GM04503 (cell line): ENCODE measurements at places on chromosomes 5 and 9.

DNA sequence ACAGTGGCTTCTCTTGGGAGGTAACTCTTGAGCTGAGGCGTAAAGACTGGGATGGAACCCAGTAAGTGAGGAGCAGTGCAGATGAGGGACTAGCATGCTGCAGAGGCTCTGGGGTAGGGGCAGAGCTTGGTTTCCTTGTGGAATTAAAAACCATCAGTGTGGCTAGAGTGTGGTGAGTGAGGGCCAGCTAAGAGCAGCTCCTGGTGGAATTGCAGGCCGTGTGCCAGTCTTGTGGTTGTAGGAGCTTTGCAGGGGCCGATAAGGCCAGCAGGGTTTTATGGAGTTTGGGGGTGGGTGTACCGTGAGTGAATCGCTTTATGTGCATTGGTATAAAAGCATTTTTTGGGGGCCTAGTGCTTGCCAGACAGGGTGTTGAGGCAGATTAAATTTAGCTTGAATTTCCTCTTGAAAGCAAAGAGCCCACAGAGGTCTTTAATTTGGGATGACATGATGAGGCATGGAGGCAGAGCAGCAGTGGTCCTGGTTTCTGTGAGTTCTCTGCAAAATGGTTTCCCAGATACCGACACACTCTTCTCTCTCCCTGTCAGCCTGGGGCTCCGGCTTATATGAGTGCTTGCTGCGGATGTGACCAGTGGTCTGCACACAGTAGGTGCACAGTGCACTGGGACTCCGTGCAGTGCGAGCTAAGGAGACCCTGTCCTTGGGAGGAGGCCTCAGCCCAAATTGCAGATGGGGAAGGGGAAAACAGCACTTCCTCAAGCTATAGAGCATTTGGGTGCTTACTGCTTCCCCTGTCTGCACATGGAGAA is 176.4 kb upstream of the PITX1 start:
- DNase-seq = no peak

DNA sequence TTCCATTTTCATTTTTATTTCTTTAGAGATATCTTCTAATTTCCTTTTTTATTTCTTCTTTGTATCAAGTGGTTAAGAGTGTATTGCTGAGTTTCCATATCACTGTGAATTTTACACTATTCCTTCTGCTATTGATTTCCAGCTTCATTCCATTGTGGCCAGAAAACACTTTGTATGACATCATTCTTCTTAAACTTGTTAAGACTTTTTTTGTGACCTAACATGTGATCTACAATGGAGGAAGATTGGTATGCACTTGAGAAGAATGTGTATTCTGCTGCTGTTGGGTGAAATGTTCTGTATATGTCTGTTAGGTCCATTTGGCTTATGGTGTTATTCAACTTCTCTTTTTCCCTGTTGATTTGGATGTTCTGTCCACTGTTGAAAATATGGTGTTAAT is 274.2 kb upstream of the PUM3 start:
- no peak for DNase-seq

- DNase-seq = no peak
Measured at GRCh38 chr9:84785792-84786547, 116.4 kb downstream of the NTRK2 start.

- no peak for DNase-seq
Measured at GRCh38 chr9:36319806-36320205, 61.6 kb upstream of the GNE start.

DNA sequence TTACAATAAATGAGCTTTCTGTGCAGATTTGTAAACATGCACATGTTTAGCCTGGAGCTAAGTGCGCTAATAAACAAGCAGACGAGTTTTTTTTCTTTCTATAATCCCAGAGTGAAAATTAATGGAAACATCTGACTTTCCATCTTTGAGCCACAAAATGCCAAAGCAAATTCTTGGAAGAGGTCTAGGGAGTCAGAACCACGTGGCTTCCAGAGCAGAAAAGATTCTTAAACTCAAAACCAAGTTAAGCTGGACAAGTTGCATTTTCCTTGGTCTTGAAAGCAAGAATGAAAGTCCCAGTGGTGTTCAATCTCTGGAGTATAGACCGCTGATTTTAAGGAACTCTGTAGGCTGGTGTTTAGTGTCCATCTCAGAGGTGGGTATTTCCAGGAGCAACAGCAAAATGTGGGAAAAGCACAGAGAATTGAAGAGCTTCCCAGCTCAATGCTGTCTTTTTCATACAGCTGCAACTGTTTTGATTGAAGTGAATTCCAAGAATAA is 71.4 kb downstream of the MYO10 start:
- no peak for DNase-seq

- DNase-seq = peak; percentile 62
Measured at GRCh38 chr9:124735121-124735520, 36.0 kb downstream of the NR6A1 start.

GRCh38 chr9:121107029-121107428 is 32.3 kb downstream of the CNTRL start:
- no peak for DNase-seq

DNA sequence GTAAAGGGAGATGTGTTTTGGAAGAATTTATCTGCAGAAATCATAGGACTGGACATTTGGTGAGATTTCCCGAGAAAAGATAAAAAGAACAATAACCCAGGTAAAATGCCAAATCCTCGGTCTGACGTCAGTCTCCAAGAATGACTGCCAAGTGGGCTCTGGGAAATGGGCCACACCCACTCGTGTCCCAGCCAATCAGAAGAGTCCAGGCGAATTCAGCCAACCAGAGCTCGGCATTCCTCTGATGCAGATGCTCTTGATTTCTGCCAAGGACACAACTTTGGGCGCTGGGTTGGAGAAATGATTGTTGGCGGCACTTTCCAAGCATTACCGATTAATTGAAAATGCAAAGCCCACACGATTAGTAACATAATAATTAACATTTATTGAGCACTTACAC is 73.3 kb downstream of the FGF18 start:
- no peak for DNase-seq

DNA sequence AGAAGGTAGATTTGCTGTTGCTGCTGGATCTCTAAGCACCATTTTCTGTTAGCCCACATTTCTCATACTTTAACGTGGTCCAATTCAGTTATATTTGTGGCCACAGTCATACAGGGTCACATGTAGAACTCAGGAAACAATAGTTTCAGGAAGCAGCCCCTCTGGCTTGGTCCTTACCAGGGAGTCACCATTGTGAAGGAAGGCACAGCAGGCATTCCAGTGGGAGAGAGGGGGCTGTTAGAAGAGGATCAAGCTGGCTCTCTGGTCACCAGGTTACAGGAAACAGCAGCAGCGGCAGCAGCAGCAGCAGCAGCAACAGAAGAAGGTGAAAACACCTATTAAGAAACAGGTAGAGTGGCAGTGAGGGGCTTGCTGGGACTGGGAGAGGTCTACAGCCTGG is 14.5 kb downstream of the C9orf43 start:
- DNase-seq = no peak

DNA sequence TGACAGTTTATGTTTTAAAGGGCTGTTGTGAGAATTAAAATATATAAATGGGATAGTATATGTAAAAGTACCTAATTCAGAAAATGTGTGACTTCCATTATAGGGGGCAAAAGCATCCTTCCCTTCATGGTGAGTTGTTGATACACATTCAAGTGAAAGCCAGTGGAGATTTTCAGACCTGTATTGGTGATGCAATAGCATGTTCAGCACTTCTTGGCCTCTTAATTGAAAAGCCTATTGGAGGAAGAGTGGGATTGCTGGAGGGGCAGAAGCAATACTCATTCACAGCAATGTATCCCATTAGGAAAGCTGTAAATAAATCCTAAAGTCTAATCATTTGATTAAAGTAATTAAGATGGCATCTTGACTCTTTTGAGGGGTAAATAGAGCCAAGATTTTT is 17.4 kb downstream of the TRIM32 start:
- DNase-seq = no peak

- DNase-seq = no peak
Measured at GRCh38 chr5:124704594-124705284, 41.7 kb downstream of the ZNF608 start.

- DNase-seq = no peak
Measured at GRCh38 chr9:115116421-115117284, 1.3 kb downstream of the TNC start.

DNA sequence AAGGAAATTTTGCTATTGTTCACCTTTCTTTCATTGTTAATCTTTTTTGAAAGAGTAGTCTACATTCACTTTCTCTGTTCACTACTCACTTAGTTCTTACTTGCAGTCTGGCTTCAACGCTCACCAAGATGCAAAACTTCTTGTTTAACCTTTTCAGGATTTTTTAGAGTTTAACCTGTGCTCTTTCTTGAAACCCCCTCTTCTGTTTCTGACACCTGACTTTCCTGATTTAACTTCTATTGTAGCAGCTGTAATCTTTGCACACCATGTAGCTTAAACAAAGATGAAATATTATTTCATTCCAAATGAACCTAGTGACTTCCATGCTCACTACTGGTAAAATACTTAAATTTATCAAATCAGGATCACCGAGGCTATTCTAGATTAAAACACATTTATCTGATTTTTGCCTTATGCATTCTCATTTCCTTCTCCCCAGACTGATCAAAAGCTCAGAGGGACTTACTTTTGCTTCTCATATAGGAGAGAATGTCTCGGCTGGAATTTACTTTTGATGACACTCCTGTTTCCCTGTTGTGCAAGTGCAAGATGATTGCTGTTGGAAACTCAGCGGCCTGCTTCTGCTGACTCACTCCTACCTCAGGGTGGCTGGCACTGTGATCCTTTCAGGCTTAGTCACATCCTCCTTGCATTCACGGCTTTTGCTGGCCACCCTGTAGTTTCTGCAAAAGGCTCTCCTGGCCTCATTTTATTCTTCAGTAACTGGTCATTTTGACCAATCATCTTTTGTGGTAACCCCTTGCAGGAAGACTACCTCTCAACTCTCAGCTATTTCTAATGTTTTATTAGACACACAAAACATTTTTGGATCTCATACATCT is 109.3 kb upstream of the IFNE start:
- DNase-seq = peak; percentile 93

GRCh38 chr9:11039006-11039405 is 426.2 kb upstream of the PTPRD start:
- DNase-seq = no peak

DNA sequence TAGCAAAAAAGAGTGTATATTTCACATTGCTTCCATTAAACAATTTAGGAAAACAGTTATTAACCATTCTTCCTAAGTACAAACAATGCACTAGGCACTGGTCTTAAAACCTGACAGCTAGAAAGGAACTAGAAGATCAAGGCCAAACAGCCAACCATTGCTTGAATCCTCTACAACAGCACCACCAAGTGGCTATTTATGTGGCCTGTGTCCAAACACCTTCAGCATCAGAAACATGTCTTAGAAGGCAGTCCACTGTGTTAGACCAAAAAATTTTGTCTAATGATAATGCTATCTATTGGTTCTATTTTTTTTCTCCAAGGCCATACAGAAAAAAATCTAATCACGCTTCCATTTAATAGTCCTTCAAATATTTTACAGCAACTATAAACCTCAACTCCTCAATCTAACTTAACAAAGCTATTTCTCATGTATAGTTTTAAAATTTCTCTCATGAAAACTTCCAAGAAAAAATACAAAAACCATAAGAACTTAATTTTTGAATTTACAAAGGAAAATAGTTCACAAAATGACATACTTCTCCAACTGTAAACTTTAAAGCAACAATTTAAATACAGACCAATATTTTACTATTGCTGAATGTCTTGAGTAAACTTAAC is 36.1 kb downstream of the CAAP1 start:
- DNase-seq = no peak

GRCh38 chr9:16869131-16869881 is 1.2 kb downstream of the BNC2 start:
- DNase-seq = no peak

- no peak for DNase-seq
Measured at GRCh38 chr9:15007698-15008097, 97.5 kb upstream of the FREM1 start.

- DNase-seq = no peak
Measured at GRCh38 chr9:133945314-133945975, 46.7 kb downstream of the VAV2 start.

DNA sequence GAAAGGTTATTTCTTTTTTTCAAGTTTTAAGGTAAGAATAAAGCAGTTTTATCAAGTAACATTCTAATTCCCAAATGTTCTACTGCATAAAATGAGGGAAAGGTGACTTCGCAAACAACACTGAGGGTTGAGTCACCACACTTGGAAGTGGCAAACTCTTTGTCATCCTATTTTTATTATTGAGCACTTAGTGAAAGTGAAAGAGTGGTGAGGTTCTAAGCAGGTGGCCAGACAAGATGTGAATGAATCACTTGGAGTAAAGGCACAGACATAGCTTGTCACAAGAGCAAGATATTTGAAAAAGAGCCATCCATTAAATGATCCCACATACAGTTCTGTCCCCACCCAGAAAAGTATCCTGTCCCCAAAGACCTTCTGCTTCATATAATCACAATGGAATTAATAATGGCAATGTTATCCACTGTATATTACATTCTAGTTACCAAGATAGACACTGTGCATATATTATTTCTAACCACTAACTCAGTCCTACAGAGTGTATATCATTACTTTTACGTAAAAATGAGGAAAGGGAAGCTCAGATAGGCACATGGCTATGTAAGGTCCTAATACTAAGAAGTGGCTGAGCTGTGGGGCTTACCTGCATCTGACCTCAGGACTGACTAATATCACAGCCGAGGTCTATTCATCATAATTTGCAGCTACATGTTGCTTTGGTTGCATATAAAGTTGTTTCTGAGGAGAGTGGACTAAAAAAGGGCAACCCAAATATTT is 730.4 kb upstream of the MEF2C start:
- no peak for DNase-seq

GRCh38 chr9:72089451-72090130 is 29.2 kb upstream of the C9orf57 start:
- DNase-seq = no peak

GRCh38 chr5:169085636-169086035 is 215.3 kb downstream of the SLIT3 start:
- DNase-seq = no peak

- DNase-seq = no peak
Measured at GRCh38 chr9:7129391-7129790, 371.6 kb downstream of the KDM4C start.

DNA sequence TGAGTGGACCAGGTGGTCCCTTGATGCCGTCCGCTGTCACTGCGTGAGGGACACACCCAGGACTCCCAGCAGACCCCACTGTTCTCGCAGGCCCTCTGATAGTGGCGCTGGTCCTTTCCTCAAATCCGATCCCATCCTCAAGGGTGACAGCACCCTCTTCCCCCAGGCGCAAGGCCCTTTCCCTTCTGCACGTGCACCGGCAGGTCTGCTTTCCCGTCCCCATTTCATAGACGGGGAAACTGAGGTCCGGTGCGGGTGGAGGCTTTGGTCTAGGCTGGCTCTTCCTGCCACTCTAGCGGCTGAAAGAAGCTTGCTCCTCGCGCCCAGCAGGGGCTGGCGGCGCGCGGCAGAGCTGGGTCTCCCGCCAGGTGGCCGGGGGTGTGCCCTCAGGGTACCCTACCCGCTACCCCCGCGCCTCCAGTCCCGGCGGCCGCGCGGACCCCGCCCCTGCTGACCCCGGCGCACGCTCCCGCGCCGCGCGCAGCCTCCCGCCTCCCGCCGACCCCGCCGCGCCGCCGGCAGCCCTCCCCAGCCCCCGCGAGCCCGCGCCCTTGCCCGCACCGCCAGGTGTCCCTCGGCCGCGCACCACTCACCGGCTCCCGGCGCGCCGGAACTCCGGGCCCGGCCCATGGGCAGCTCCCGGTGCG is 453 bp downstream of the RASGEF1C start:
- no peak for DNase-seq
